Left renal pelvis (tissue), 4 donors: ENCODE measurements at places on chromosomes 3 and 15.

- DNase-seq = no peak
Measured at GRCh38 chr15:96893159-96893906, 562.8 kb downstream of the NR2F2 start.

DNA sequence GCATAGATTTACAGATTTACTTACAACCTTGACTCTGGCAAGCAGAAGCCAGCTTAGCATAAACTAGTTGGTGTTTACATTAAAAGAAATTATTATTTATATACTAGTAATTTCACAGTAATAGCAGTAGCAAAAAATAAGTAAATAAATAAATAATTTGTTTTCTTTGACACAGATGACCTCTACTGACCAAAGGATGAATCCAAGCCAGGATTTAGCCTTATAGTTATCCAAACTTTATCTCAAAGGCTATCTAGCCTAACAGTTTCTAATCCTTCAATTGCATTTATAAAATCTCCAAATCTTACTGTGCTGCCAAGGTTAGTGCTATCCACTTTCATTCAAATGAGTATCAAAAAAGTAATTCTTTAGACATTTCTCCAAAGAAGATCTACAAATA, 64.3 kb downstream of the FRMD5 start:
- DNase-seq = no peak

GRCh38 chr3:73874161-73874560, 249.4 kb upstream of the PDZRN3 start:
- no peak for DNase-seq

DNA sequence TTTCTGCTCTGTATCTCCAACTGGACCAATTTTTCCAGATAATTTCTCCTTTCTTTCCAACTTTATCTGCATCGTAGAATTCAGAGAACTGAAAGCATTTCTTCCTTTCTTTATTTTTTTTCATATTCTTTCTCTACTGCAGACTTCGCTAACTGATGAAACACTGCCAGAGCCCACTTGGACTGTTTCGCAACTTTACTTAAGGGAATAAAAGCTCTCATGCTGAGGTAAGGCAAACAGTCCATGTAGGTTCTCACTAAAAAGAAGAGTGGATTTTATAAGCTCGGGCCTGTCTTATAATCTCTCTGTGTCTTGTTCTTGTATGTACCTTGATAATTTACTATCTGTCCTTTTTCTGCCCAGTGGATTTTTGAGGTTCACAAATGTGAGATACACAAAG, 163.5 kb downstream of the CNTN4 start:
- DNase-seq = no peak
